A375 (cell line): ENCODE measurements at places on chromosomes 16 and 17. TPM values are rescaled to one million over a fixed set of nuclear protein-coding genes. Genes with fewer than 3 reads are reported as not detected.

The RNF135 gene
- total RNA-seq: 15.0 and 16.4 TPM in 2 replicates

The TP53TG3B gene
- total RNA-seq: 0.74 and 1.5 TPM in 2 replicates

The G6PC1 gene
- total RNA-seq: not detected in 2 replicates

The EPN3 gene
- total RNA-seq: not detected in 2 replicates

The HOXB7 gene
- total RNA-seq: 9.5 and 13.6 TPM in 2 replicates

The CCL15 gene
- total RNA-seq: not detected in 2 replicates

The KRTAP1-1 gene
- not detected in 2 replicates for total RNA-seq

The PRR15L gene
- not detected in 2 replicates for total RNA-seq

The C17orf100 gene
- 0.15 and 0.45 TPM in 2 replicates for total RNA-seq

The SNAI3 gene
- 0.16 TPM in 1 of 2 replicates, not detected in the other for total RNA-seq

The PRR35 gene
- 0.16 TPM in 1 of 2 replicates, not detected in the other for total RNA-seq
